ENCODE measurements at places on chromosomes 2 and 18.

DNA sequence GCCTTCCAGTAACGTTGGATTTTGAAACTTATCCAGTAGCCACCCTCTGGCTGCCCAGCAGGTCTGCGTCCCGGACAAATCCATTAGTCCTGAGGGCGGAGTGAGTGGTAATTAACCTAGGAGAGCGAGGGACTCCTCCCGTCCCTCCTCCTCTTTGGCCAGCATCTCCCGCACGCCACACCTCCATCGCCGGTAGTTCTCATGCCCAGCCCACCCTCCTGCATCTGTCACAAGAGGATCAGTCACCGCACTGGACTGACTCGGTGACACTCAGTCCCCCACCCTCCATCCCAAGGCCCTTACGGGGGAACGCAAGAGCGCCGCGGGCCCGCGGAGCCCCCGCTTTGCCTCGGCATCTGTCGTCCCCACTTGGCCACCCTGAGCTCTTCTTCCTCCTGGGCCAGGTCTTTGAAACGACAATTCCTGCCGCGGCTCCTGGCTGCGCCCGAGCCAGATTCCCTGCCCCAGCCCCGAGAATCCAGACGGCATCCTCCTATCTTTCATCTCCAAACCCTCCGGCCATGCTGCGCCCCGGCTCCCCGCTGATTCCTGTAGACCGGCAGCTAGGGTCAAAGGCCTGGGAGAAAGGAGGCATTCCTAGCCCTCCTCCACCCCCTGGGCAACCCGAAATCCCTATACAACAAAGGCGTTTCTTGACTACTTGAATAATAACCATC, 77.5 kb downstream of the EIF2AK3 start:
- no peak for DNase-seq

- no peak for DNase-seq
Measured at GRCh38 chr2:26615336-26615859, 25.8 kb downstream of the CIB4 start.

DNA sequence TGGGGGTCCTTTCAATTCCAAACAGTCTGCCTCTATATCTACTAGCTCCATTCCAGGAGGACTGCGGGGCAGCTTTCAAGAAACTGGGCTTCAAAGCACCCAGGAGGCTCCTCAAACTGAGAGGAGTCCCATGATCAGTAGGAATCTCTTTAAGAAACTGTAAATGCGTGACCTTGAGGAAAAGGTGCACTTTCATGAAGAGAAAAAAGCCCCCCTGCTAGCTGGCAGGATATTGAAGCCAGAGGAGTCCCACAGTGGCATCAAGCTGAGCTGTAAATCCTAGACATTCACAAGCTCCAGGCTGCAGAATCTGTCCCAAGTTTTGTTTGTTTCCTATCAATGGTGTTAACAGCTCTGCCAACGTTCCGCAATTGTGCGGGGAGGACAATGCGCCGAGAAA, 790.1 kb downstream of the SLC4A3 start:
- no peak for DNase-seq

- DNase-seq, result no peak
Measured at GRCh38 chr2:207525296-207525695, 4.5 kb upstream of the CREB1 start.

DNA sequence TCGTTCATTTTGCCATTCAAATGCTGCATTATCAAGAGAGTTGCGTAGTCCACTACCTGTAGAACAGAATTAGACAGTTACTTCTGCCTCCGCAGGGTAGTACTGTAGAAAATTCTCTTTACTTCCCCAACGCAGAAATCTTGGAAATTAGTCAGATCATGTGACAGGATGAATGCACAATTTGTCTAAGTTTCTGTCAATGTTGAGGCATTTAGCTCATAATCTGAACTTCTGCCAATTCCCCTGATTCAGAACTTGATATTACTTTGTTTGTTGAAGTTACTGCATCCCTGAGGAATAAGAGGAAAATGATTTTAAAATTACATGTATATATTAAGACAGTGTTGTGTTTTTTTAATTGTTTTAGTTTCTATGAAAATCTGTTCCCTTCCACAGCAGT, 83.4 kb downstream of the TTC27 start:
- peak; percentile 55 for DNase-seq

DNA sequence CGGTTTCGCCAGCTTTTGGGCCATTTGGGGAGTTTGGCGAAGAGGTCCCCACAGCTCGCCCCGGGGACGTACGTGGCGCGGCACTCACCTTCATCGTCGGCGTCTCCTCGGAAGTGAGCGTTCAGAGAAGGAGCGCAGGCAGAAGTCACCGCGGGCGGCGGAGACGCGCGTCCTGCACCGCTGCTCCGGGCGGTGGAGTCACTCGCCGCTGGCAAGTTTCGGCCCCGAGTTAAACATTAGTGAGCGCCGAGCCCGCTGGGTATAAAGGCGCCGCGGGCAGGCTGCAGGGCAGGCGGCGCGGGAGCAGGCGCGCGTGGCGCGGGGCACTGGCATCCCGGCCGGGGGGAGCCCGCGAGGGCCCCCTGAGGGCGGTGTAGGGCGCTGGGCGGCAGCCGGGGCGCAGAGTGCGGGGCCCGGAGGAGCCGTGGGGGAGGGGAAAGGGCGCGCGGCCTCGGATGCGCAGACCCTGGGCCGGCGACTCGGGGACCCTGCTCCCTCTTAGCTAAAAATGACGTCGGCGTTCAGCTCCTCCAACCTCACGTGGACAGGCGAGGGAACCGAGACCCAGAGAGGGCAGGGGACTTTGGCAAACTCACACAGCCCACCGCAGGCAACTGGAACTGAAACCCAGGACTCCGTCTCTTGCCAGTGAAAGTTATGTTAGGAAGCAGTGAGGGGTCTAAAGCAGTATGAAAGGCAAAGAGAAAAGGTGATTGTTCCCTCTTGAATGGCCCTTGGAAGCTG, at the start of gene DPP4:
DPP4 (minus strand) TSS at position 328 of the 744 bp plus-strand sequence; CDS start at position 94, 234 bp downstream.
- DNase-seq, result peak; percentile 38

DNA sequence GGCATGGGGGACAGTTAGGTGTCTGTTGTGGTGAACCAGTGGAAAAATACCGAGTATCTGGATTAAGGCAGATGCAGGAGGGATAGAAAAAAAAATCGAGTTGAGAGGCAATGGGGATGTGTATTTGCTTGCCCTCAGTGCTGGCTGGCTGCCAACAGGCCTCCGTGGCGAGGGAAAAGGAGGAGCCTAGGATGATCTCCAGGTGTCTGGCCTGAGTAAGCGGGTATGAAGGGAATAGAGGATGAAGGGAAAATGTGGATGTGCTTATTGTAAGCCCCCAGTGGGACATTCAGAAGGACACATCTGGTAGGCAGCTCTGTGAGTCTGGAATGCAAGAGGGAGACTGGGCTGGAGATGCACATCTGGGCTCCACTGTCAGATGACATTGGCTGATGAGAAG, 22.8 kb downstream of the KCNS3 start:
- no peak for DNase-seq

DNA sequence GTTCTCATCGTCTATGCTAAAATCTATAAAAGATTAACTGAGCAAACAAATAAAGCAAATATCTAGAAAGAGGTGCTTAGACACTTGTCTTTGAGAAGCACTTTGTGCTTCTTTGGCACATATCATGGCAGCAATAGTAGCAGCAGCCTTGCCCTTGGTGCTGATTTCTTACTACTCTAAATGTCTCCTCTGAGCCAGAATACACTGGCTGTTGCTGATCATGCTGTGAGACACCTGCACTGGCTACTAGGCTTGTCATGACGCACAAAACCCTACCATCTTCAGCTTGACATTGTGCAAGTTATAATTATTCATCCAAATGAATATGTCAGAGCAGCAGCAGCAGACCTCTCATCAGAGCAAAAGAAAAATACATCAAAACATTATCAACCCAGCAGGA, 46.7 kb downstream of the FANCL start:
- no peak for DNase-seq

GRCh38 chr18:76450452-76451395, 44.3 kb downstream of the ZNF516 start:
- peak; percentile 76 for DNase-seq

GRCh38 chr18:58095655-58096054, 51.6 kb downstream of the NEDD4L start:
- no peak for DNase-seq

DNA sequence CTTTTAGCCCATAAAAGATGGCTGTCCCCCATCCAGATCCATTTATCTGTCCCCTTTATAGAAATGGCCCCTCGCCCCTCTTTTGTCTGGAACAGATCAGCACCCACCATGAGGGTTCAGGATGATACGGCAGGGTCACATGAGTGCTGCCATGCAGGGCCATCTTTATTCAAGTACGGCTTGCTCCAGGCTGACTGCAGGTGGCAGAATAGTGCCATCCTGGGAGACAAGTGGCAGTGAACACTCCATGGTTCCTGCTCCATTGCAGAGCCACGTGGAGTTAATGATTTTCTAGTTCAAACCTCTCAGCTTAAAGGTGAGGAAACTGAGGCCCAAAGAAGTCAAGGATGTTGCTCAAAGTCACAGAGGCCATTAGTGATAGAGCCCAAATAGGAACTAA, 180.6 kb downstream of the CLIP4 start:
- DNase-seq, result no peak

DNA sequence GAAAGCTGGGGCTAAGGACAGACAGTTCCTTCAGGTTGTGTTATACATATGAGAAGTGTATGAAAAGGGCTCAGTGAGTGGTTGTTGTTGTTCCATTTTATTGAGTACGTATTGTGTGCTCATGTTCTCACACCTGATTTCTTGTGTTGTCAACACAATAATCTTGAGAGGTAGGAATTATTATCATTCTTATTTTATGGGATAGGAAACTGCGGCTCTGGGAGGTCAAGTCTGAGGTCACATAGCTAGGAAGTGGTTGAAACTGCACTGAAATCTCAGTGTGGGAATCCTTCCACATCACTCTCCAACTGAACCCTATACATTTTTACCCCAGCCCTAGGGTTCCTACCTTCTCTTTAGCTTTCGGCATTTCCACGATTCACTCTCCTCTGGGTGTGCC, 124.2 kb upstream of the CXCR4 start:
- no peak for DNase-seq

GRCh38 chr2:236872981-236873380, 212.7 kb upstream of the COPS8 start:
- DNase-seq, result no peak

DNA sequence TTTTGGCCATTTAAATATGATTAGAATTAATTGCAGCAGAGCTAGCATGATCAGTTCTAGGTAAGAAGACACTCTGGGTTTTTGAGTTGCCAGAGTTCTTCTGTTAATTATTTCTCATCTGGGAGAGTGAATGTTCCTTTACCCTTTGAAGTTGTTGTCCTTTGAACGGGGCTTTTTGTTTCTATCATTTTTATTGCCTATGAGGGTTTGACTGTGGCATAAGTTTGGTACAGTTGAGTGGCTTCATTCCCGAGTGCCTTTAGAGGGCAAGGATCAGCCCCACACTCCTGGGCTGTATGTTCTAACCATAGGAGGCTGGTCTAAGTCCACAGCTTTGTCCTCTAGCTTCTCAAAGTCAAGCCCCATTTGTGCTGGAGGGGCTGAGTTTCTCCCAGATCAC, 804.3 kb downstream of the KCNJ3 start:
- no peak for DNase-seq

GRCh38 chr18:8525692-8526091, 83.5 kb upstream of the RAB12 start:
- no peak for DNase-seq

GRCh38 chr18:69897397-69898108, 50.1 kb downstream of the CD226 start:
- no peak for DNase-seq

DNA sequence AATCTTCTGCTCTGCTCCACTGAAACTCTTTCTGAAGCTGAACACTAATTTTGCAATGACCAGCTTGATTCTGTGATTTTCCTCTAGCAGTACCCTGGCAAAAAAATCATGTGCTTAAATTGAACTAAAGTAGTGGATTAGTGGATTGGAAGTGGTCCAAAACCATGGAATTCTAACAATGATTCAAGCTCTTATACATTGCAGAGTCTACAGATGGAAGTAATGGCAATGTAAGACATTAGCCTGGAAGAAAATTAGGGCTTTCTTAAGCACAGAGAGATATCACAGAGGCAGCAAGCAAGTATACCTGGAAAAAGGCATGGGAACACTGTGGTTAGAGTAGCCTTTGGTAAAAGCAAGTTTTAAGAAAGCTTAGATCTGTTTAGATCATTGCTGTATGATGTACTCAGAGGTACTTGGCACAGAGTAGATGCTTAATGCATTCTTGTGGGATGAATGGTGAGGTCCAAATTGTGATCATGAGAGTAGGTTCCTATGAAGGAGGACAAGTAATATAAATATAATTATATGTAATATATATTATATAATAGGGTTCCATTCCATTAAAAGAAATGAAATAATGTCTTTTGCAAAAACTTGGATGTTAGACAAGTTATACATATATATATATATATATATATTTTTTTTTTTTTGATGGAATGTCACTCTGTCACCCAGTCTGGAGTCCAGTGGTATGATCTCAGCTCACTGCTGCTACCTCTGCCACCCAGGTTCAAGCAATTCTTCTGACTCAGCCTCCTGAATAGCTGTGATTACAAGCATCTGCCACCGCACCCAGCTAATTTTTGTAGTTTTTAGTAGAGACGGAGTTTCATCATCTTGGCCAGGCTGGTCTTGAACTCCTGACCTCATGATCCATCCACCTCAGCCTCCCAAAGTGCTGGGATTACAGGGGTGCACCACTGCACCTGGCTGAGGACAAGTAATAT, 172.2 kb upstream of the SCN7A start:
- no peak for DNase-seq

- DNase-seq, result no peak
Measured at GRCh38 chr2:42673989-42674579, 89.9 kb downstream of the OXER1 start.

GRCh38 chr2:240912878-240913809, 7.0 kb downstream of the CROCC2 start:
- no peak for DNase-seq

DNA sequence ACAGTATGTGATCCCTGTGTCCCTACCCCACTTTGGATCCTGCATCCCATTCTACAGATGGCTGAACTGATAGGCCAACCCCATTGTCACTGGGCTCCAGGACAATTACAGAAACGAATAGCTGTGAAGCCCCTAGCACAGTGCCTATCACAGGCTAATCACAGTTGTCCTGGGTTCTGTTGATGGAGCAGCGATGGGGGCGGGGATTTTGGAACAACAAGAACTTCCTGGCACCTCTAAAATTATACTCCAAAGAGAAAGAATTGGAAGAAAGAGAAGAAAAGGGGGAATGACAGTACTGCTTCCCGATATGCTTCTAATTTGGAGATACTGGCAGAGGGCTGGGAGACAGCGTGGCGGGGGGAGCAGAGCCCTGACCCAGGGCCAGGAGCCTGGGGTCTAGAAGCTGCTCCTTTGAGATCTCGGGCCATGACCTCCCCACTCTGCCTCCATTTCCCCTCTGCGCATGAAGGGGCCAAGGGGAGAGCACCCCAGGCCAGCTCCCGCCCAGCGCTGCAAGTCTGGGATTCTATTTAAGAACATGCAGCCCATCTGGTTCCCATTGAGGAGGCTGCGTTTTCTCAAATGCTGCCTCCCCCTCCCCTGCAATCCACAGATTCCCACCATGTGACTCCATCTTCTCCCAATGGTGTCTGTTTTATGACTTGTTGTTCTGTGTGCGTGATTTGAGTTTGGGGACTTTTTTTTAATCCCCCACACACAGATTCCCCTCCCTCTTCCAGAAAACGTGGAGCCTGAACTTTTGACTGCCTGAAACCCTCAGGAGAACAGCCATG, 202.7 kb downstream of the CYP26B1 start:
- peak; percentile 85 for DNase-seq

Data from hindlimb muscle (tissue), 1 donor.